ENCODE measurements at places on chromosomes 5 and 9. TPM values are rescaled to one million over a fixed set of nuclear protein-coding genes. Genes with fewer than 3 reads are reported as not detected.

DNA sequence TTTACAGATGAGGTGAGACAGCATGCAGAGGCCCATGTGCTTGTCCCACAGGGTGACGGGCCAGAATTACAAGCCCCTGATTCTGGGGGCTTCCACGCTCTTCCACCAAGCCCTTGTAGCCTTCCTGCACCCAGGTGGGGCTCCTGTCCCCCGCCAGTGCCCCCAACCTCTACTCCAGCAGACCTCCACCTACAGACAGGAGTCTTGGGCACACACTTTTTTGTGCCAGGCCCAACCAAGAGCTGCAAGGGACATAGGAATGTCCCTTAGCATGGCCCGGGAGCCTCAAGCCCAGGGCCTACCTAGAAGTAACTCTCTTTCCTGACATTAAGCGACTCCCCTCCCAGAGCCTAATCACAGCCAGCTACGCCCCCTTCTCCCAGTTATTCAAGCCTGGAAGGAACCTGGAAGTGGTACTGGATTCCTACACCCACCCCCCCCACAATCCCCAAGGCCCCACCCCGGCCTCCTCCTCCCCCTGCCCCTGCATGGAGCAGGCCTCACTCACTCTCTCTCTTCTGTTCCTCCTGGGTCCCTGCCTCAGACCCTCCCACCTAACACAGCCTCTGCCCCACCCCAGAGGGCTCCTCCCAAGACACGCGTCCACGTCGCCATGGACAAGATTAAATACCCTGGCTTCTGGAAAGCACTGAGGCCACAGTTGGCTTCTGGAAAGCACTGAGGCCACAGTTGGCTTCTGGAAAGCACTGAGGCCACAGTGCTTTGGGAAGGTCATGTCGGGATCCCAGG lies 30.5 kb downstream of the ADAMTS2 start:
- no peak for DNase-seq

- peak; percentile 76 for DNase-seq
These were observed 6.9 kb downstream of the NOL6 start for GRCh38 chr9:33466565-33467495.

SPINK7 gene
- not detected for total RNA-seq

DNA sequence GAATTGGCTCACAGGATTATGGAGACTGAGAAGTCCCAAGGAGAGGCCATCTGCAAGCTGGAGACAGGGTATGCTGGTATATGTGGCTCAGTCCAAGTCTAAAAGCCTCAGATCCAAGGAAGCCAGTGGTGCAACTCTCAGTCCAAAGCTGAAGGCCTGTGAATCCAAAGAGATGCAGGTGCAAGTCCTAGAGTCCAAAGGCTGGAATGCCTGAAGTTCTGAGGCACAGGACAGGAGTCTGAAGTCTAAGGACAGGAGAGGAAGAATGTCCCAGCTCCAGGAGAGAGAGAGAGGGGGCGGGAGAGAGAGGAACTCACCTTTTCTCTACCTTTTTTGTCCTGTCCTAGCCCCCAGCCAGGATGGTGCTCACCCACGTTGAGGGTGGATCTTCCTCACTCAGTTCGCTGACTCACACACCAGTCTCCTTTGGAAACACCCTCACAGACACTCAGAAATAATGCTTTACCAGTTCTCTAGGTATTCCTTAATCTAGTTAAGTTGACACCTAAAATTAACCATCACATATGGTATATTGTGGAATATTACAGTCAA lies 49.6 kb downstream of the KCNN2 start:
- no peak for DNase-seq

- DNase-seq, result no peak
These were observed 1.4 kb upstream of the CERCAM start for GRCh38 chr9:128419061-128419925.

DNA sequence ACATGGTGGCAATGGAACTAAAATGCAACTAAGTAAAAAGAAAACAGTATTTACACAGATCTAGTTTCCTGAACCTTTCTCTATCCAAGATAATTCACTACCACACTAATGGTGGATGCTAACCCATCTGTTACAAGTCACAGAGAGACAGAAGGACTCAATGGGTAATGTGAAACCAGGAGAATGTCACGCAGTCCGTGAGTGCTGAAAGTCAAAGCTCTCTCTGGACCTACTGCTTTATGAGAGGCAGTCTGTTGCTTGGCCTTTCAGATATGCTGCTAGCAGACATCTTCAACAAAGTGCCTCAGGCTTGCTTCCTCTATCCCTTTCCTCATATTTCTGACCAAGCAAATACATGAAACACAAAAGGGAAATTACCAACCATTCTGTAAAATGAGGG lies 69.0 kb upstream of the GLRX start:
- no peak for DNase-seq

PCDHGA7 gene
- total RNA-seq, result 0.32 TPM

DNA sequence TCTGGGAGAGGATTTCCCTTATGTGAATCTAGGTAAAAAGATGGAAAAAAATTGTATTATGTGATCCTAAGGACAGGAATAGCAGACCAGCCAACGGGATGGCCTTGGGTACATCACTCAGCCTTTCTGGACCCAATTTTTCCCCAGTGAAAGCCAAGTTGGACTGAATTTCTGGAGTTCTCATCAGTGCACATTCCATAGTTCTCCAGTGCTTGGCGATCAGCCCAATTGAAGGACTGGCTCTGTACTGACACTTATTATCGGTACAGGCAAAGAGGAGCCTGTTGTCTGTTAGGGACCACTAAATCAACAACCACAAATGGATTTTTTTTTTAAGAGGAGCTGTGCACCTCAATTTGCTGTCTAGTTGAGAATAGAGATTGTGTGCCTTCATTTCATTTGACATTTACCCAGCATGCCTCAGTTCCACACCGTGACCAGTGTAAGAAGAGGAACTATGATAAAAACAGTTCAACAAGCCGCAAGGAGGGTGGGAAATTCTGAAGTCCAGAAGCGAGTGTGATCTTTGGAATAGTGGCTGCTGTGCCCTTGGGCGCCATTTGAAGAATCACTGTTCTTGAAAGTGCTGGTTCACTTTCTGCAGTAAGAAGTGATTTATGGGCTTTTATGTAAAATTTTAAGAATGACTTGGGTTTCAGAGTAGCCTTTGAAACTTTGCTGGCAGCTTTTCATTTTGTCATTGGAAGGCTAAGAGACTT lies 8.0 kb downstream of the ARL10 start:
- DNase-seq, result no peak

DNA sequence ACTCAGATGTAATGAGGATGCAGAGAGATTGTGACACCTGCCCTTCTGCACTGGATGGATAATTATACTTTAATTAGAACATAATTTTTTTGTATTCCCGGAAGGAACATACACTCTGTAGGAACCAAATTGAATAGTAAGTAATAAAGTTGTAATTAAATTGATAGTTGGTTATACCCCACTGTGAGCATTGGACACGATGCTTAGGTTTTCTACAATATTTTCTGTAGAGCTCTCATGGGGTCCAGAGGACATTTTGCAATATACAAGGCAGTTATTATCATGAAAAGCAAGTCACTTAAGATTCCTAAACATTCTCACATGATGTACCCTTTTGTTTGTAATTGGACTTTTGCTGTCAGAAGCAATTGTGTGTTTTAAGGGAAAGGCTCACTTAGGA lies 63.4 kb downstream of the DIRAS2 start:
- DNase-seq, result no peak

DNA sequence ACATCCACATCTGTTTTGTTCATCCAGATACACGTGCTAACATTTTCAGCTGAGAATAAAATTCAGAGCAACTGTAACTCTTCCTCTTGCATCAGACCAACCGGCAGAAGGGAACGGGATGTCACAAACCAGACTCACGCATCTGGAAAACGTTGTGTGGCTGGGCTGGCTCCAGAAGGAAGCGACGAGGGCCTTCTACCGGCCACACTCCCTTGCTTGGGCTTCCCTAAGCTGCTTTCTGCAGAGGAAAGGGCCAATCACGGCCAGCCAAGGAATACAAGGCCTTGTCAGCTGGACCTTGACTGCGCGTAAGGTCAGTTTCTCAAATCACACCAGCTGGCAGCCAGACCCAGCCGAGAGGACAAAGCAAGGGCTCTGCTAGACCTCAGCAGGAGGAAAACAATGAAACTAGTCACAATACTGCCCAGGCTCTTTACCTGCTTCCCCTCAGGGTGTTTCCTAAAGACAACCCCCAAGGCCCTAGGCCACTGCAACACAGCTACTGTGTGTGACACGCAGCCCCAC lies 106.1 kb downstream of the THBS4 start:
- peak; percentile 35 for DNase-seq

- no peak for DNase-seq
These were observed 189.0 kb downstream of the SEC61B start for GRCh38 chr9:99411068-99411467.

GRCh38 chr9:36382484-36382883 lies 17.6 kb downstream of the RNF38 start:
- DNase-seq, result no peak

DNA sequence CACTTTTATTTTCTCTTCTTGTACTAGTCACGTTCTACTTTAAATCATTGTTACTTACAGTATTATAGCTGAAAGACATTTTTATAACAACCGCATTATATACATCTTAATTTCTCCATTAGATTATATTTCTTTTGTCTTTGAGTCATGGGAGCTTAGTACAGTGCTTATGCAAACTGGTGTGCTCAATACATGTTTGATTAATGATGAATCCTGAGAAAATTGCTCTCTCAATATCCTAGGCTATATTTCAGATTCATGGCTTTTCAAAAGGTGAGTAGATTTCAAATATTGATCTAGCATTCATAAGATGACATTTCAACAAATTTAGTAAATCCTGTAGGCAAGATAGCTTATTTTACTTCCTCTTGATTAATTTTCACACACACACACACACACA lies 102.2 kb upstream of the FST start:
- no peak for DNase-seq

- no peak for DNase-seq
These were observed 71.4 kb downstream of the LRSAM1 start for GRCh38 chr9:127522727-127523126.

DNA sequence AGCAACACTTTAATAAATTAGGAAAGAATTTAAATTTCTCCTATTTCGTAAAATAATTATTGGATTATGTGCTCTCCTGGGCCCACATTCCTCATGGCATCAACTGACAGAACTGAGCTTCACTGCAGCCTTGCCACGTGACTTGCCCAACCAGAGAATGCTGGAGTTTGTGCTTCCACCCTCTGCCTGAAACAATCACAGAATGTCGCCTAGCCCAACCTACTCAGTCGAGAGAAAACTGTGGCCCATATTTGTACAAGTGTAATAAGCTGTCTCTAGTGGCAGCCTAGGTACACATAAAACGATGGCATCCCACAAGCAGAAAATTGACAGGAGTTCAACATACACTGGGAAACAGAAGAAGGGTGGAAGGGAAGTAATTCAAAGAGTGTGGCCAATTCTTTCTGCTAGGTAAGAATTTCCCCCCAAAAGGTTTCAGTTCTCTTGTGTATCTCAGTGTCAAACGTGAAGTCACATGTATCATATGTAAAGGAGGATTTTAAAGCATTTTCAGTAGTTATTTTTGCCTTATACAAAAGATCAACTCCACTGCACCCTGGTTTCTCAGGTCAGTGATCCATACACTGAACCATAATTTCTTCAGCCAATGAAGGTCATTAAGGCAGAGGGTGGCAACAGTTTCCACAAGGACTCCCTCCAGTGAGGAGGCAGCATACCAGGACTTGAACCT lies 41.7 kb downstream of the ZNF608 start:
- DNase-seq, result no peak

DNA sequence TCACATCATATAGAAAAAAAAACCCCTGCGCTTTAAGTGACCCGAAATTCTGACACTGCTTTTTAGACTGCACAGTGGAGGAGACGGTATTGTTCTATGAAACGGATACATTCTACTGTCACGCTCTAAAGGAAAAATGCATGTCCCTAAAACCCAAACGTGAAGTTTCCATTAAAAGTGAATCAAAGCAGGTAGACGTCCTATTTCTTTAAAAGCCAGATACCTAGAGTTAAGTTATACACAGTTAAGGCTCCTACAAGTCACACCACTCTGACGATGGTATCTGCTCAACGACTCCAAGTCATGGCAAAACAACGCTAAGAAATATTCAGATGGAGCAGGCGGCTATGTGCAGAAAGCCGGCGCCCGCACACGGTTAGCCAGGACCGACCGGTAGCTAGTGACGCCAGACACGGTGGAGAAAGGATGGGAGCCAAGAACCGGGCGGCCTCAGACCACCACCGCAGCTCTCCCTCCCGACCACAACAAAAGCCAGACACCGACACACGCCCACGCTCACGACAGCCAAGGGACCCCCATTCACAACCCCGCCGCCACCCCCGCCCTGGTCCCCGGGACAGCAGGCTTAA lies 734 bp downstream of the SKP1 start:
- peak; percentile 32 for DNase-seq

GRCh38 chr9:121696930-121697329 lies 45.5 kb downstream of the DAB2IP start:
- DNase-seq, result no peak

DNA sequence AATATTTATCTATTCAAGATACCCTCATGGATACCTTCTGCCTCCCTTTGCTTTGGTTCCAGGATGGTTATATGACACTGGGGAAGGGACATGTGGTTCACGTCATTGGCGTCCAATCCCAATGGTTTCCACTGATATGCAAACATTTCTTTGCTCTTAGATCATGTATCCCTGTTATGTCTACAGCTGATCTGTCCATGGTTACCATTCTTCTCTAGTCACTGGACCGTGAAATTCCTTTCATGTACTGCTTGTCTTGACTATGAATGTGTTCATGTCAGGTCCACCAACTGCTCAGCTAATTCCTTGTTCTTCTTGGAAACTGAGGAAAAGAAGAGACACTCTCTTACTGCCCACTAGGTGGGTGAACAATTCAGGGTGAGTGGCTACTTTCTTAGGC lies 391.1 kb upstream of the ZNF608 start:
- no peak for DNase-seq

PTGES gene
- 1.1 TPM for total RNA-seq

- no peak for DNase-seq
These were observed 156.5 kb upstream of the PITX1 start for GRCh38 chr5:135190416-135191083.

DNA sequence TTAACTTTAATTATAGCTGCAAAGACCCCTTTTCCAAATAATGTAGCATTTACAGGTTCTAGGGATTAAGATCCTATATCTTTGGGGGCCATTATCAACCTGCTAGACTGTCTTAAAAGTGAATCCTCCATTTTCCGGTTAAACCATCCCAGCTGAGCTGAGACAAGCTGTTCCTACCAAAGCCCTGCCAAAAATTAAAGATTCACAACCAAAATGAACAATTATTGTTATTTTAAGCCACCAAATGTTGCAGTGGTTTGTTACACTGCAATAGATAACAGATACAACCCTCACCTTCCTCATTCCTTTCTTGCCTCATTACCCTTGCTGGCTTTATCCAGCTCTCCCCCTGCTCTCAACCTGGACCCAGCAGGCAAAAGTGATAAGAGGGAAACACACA lies 343.4 kb downstream of the CDK5RAP2 start:
- no peak for DNase-seq
